ENCODE measurements at places on chromosomes 3 and 15. TPM values are rescaled to one million over a fixed set of nuclear protein-coding genes. Genes with fewer than 3 reads are reported as not detected.

The GOLGA6C gene
- not detected for total RNA-seq

The NAALADL2 gene
- total RNA-seq = not detected

The TMEM45A gene
- total RNA-seq = 0.17 TPM

The TNFAIP8L3 gene
- not detected for total RNA-seq

The CCR4 gene
- 60.3 TPM for total RNA-seq

All from activated CD4-positive, alpha-beta T cell treated with anti-CD3 and anti-CD28 coated beads, Interleukin-2, amount 10 ng/mL, durations not matched to agents 7 days and 5 days (primary cell).